Suprapubic skin (tissue), 4 donors: ENCODE measurements at places on chromosomes 11 and 22. TPM values are rescaled to one million over a fixed set of nuclear protein-coding genes. Genes with fewer than 3 reads are reported as not detected.

DNA sequence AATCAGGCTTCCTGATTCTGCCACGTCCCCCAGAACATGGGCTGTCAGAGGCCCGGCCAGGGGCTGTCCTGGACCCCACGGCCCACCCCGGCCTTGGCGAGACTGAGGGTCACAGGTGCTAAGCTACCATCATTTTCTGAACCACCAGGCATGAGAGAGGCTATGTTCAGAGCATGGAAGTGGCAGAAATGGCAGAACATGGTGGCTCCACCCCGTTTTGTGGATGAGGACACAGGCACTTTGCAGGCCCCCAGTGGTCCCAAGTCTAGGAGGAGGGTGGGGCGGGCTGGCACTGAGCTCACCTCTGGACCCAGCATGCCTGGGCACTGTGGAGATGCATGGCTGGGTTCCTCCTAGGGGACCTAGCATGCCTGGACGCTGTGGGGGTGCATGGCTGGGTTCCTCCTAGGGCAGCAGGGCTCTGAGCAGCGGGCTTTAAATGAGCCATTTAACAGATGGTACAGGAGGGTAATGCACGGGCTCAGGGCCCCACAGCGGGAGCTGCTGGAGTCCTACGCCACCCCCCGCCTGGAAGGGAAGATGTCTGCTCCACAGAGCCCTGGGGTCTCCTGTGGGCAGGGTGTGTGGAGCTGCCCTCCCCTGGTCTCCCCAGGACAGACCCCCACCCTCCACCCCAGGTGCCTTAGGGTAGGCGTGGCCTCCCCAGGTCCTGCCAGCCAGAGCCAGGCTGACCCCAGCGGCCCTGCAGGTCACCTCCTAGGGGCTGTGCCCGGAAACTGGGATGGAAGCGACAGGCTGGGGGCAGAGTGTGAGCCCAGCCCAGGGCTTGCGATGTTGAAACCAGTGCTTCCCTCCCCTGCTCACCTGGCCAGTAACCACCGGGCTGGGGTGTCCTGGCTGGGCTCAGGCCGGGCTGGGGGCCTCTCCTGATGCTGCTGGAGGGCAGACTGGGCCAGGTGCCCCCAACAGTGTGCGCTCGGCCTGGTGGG, 6.1 kb upstream of the MUC5AC start:
- no peak overlapping the region for H3K4me3 ChIP-seq
- H3K36me3 ChIP-seq: no peaks in the 10 kb centered on the region
- H3K27ac ChIP-seq: no peak overlapping the region
- peaks cover 15% of the 10 kb centered on the region for H3K27me3 ChIP-seq
- H3K4me1 ChIP-seq: peaks cover 6% of the 10 kb centered on the region
- no peak for DNase-seq

OSM gene
- total RNA-seq: not detected

HBG1 gene
- total RNA-seq: not detected

DNA sequence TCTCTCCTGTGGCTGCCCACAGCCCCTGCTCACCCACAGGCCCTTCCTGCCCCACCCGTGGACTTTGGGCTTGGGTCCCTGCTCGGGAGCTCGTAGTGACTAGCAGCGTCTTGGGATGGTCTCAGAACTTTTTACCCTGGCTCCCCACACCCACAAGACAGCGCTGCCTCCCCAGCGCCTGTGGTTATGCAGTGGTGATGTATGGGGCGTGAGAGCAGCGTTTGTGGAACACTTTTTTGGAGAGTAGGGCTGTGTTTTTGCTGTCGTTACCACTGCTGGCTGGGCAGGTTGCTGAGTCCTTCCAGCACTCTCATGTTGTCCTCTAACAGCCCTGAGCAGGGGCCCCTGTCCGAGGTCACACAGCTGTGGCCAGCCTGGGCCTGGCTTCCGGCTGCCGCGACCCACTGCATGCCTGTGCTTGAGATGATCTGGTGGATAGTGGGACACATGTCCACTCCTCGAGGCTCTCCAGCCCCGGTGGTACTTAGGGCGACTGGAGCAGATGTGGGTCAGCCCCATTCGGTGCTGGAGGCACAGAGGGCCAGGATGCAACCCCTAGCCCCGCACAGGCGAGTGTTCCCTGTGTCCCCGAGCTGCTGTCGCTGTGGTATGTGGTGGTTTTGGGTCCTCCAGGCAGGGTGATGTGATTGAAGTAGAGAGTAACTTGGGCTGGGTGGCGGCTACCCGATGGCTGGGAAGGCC, 7.1 kb upstream of the GRAMD4 start:
- peak overlapping the region; percentile 35 for H3K27ac ChIP-seq
- H3K4me3 ChIP-seq: no peak overlapping the region
- no peak for DNase-seq
- H3K4me1 ChIP-seq: peaks cover 52% of the 10 kb centered on the region

DNHD1 gene
- total RNA-seq: 12.8 TPM

OVCH2 gene
- total RNA-seq: 6.2 TPM

TRIM51 gene
- not detected for total RNA-seq

- DNase-seq: no peak
- H3K4me3 ChIP-seq: no peak overlapping the region
- no peak overlapping the region for H3K27ac ChIP-seq
- H3K4me1 ChIP-seq: peaks cover 14% of the 10 kb centered on the region
Observed at GRCh38 chr22:37618072-37618656, 9.5 kb downstream of the GGA1 start.

MRGPRF gene
- 2.0 TPM for total RNA-seq

DNA sequence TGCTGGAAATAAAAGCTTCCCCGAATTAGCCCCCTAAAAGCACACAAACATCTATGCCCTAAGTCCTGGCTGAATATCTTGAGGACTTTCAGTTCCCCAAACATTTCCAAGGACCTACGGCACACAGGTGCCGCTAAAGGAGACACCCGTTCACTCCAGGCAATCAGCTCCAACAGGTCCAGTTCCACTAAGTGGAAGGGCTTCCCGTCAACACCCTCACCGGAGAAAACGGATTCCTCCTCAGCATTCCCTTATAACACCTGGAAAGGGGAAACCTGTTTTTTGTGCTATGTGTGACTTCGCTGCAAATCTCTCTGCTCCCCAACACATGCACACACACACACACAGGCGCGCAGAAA, 3.9 kb downstream of the TENM4 start:
- no peaks in the 10 kb centered on the region for H3K36me3 ChIP-seq
- DNase-seq: no peak
- peak overlapping the region; percentile 70 for H3K27ac ChIP-seq

GRCh38 chr11:134258577-134258976, 5.2 kb downstream of the ACAD8 start:
- H3K27ac ChIP-seq: no peak overlapping the region
- no peak overlapping the region for H3K4me3 ChIP-seq
- no peaks in the 10 kb centered on the region for H3K27me3 ChIP-seq

DNA sequence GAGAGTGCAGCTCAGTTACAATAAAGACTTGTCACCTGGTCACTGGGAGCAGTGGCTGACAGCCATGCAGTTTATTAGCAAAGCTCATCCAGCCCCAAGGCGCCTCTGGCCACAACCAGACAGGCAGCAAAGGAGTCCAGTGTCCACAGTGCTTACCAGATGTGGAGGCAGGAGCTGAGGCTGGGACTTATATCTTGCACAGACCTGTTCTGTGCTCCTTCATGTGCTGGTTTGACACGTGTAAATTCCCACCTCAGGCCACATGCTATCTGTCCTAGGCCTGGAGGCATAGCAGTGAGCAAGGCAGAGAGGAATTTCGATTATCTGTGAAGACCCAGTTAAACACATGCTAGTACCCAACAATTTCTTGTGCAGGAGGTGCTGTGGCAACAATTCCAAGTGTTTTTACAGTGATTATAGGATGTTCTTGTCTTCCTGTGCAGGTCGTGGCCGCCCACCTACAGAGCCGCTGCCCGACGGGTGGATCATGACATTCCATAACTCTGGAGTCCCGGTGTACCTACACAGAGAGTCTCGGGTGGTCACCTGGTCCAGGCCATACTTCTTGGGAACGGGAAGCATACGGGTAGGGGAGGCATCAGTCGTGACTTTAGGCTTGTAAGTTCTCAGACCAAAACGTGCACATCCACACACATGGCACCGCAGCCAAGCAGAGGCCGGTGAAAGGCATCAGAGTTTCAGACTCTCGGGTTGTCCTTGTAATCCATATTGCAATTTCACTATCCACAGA, 9.4 kb downstream of the DGCR8 start:
- peaks cover 89% of the 10 kb centered on the region for H3K36me3 ChIP-seq
- no peak overlapping the region for H3K27ac ChIP-seq
- no peaks in the 10 kb centered on the region for H3K27me3 ChIP-seq
- no peak overlapping the region for H3K4me3 ChIP-seq
- DNase-seq: no peak

- no peaks in the 10 kb centered on the region for H3K27me3 ChIP-seq
- no peak overlapping the region for H3K27ac ChIP-seq
- DNase-seq: no peak
- H3K4me1 ChIP-seq: no peaks in the 10 kb centered on the region
- H3K36me3 ChIP-seq: no peaks in the 10 kb centered on the region
Observed at GRCh38 chr11:125364121-125364826, 131.8 kb downstream of the FEZ1 start.

SCO2 gene
- total RNA-seq: 7.9 TPM

DNA sequence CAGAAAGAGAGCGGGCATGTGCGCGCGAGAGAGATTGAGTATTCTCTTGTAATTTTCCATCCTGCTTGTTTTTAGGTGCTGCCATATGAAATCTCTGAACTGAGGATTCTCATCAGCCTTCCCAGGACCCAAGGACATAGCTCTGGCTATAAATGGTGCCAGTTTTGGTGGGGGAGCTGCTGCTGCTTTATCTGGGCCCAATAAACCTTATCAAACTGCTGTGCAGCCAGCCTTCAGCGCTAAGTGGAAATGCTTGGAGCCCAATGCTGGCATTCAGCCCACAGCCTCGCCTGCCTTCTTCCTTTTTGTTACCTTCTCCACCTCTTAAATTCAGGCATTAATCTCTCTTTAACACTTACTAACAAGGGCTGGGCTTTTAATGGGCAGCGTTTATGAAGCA, 2.4 kb upstream of the ZBTB16 start:
- no peak overlapping the region for H3K27ac ChIP-seq
- H3K27me3 ChIP-seq: no peaks in the 10 kb centered on the region
- peaks cover 16% of the 10 kb centered on the region for H3K4me1 ChIP-seq
- DNase-seq: peak; percentile 58
- H3K4me3 ChIP-seq: no peak overlapping the region

- no peak overlapping the region for H3K4me3 ChIP-seq
- H3K27me3 ChIP-seq: no peaks in the 10 kb centered on the region
- no peak overlapping the region for H3K27ac ChIP-seq
Observed at GRCh38 chr22:38632528-38632927, 23.7 kb downstream of the FAM227A start.

GRCh38 chr11:93736129-93736528, 5.2 kb downstream of the TAF1D start:
- peaks cover 49% of the 10 kb centered on the region for H3K4me1 ChIP-seq
- H3K27ac ChIP-seq: no peak overlapping the region
- peaks cover 72% of the 10 kb centered on the region for H3K36me3 ChIP-seq
- no peak for DNase-seq
- H3K27me3 ChIP-seq: no peaks in the 10 kb centered on the region
- no peak overlapping the region for H3K4me3 ChIP-seq

- H3K27me3 ChIP-seq: no peaks in the 10 kb centered on the region
- H3K36me3 ChIP-seq: peaks cover 12% of the 10 kb centered on the region
- no peak overlapping the region for H3K27ac ChIP-seq
- H3K4me3 ChIP-seq: no peak overlapping the region
- DNase-seq: peak; percentile 93
Observed at GRCh38 chr22:41403532-41404318, 22.0 kb downstream of the TEF start.

ALDH3B2 gene
- total RNA-seq: 90.6 TPM

DNA sequence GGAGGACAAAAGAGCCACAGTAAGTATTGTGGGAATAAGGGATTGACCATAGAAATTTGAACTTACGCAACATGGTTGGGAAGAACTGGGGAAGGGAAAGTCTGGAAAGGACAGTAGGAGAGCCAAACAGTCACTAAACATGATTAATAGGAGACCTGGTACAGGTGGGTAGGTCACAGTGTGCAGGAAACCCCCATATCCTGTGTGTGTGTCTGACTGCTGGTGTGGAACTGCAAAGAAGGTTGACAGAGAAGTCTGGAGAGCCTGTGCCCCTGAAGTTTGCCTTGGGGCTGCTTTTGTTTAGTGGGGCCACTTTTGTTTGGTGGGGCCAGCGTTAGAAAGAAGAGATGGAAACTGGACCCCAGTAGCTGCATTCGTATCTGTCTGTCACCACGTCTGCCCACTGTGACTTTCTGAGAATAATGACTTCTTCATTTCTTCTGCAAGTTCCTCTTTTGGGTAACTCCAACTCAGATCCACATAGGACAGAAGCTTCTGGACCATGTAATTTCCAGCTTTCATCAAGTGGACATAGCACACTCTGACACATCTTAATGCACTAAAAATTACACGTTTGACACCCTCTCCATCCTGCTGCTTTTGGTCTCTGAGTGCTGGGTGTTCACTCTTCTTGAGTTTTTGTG, 126.8 kb upstream of the RAG2 start:
- DNase-seq: no peak
- H3K27ac ChIP-seq: no peak overlapping the region
- H3K4me1 ChIP-seq: no peaks in the 10 kb centered on the region
- H3K27me3 ChIP-seq: peaks cover 2% of the 10 kb centered on the region
- H3K4me3 ChIP-seq: no peak overlapping the region

- H3K27me3 ChIP-seq: no peaks in the 10 kb centered on the region
- no peak overlapping the region for H3K4me3 ChIP-seq
- no peak overlapping the region for H3K27ac ChIP-seq
- peaks cover 26% of the 10 kb centered on the region for H3K4me1 ChIP-seq
Observed at GRCh38 chr11:128464878-128465450, 122.4 kb downstream of the ETS1 start.

DNA sequence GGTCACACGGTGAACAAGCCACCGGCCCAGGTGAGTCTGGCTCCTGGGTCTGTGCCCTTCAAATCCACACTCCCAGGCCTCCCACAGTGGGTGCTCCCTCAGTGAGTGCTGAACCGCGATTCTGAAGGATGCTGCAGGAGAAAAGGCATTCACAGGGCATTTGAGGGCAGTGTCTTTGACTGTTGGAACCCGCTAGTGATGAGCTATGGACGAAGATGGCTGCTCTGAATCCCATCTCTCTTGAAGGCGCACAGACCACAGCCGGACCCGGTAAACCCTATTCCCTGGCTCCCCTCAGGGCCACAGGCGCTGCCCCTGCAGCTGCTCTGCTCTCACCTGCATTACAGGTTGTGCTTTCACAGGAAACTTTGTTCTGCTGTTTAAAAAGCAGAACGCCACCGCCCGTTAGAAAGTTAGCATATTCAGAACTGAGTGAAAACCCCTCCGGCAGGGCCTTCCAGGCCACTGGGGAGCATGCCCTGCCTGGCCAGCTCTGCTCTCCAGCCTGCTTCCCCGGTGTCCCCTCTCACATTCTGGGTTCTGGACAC, 3.2 kb downstream of the LRRC32 start:
- H3K27me3 ChIP-seq: peaks cover 15% of the 10 kb centered on the region
- peak; percentile 64 for DNase-seq
- H3K36me3 ChIP-seq: peaks cover 12% of the 10 kb centered on the region
- H3K27ac ChIP-seq: no peak overlapping the region

- no peak overlapping the region for H3K4me3 ChIP-seq
- no peaks in the 10 kb centered on the region for H3K36me3 ChIP-seq
- no peak for DNase-seq
- no peak overlapping the region for H3K27ac ChIP-seq
Observed at GRCh38 chr11:76691655-76692054, 21.1 kb upstream of the LRRC32 start.
